ENCODE measurements at places on chromosomes 7 and 10.

- DNase-seq: no peak
These were observed 127.2 kb downstream of the SRI start for GRCh38 chr7:88092676-88092999.

- DNase-seq: peak; percentile 82
These were observed at the start of gene HPS1 for GRCh38 chr10:98446661-98447221. TSS of gene HPS1 (minus strand) at chr10:98446935. CDS start at chr10:98443240, 3,695 bp downstream.

- DNase-seq: no peak
These were observed 47.8 kb upstream of the JAZF1 start for GRCh38 chr7:28228396-28228795.

GRCh38 chr7:47307311-47307710, 274.6 kb downstream of the TNS3 start:
- DNase-seq: no peak

- DNase-seq: no peak
These were observed 42.5 kb downstream of the STK17A start for GRCh38 chr7:43625453-43625852.

GRCh38 chr7:36153571-36154097, 580 bp downstream of the EEPD1 start:
- no peak for DNase-seq

- no peak for DNase-seq
These were observed 14.2 kb upstream of the PFKP start for GRCh38 chr10:3053155-3053554.

GRCh38 chr10:126518218-126519080, 130.2 kb upstream of the ADAM12 start:
- DNase-seq: no peak
